ENCODE measurements at places on chromosomes 1 and 21.

DNA sequence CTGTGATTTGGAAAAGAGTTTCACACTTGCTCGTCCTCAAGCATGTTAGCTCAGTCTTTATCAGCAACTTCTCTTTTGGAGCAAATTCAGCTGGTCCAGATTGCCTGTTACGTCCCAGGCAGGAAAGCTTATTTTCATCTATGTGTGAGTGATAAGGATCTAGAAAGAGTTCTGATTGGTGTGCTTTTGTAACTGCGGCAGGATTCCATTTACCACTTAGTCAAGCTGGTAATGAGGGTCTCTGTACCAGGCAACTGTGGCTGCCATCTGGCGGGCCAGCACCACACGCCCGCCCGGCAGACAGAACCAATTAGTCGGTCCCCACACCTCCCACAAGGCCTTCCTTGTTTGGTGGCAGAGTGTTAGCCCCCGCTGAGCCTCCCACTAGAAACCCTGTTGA lies 21.0 kb downstream of the C1orf87 start:
- DNase-seq, result no peak

- DNase-seq, result peak; percentile 19
Observed at GRCh38 chr1:207883660-207884250, 27.2 kb downstream of the CD34 start.

GRCh38 chr1:39625462-39626273 lies 13.8 kb downstream of the HEYL start:
- no peak for DNase-seq

- DNase-seq, result no peak
Observed at GRCh38 chr1:238991765-238992495, 394.4 kb upstream of the CHRM3 start.

DNA sequence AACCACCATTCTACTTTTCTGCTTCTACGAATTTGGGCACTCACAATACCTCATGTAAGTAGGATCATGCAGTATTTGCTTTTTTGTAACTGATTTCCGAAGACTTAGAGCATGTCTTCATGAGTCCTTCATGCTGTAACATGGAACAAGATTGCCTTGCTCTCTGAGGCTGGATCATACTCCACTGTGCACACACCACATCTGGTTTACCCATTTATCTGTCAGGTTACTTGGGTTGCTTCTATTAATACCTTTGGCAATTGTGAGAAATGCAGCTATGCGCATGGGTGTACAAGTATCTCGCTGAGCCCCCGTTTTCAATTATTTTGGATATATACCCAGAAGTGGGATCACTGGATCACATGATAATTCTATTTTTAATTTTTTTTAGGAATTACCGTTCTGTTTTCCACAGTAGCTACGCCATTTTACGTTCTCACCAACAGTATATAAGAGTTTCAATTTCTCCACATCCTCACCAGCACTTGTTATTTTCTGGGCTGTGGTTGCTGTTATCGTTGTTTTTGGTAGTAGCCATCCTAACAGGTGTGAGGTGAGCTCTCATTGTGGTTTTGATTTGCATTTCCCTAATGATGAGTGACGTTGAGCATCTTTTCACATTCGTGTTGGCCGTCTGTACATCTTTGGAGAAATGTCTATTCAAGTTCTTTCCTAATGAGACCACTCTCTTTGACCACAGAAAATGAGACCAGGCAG lies 10.7 kb upstream of the SLC2A5 start:
- DNase-seq, result no peak

DNA sequence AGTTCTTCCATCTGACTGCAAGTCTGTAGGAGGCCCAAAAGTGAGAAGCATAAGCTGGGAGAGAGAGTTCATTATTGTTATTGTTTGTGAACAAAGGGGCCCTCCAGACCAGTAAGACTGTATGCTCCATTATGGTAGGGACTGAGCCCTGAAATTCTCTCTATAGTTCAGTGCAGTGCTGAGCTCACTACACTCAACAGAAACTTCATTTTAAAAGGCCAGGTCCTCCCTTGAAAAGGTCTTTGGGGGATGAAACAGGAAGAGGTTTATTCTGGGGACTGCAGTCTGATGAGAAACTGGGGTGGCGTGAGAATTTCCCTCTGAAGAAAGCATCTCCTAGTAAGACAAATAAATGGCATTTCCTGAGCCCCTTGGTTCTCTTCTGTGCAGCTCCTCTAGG lies 5.5 kb upstream of the GATAD2B start:
- DNase-seq, result no peak

GRCh38 chr1:39109644-39110043 lies 83.5 kb downstream of the NDUFS5 start:
- no peak for DNase-seq

DNA sequence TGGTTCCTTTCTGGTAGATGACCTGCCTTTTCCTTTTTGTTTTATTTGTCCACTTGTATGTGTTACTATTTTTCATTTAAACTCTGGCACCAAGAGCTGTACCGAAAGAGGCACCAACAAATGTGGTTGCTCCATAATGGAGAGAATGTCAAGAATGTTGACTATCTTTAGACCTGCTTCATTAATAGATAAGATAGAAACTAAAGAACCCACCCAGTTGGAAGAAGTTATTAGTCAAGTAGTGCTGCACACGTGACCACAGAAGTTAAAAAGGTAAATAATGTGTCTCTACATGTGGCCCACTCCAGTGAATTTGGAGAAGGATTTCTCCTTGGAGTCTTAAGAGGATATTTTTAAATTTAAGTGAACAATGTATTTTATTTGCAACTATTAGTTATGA lies 9.3 kb downstream of the ATP1A1 start:
- DNase-seq, result no peak
